NCI-H748 treated with DMSO at 0.1 percent for 48 hours (cell line): ENCODE measurements at places on chromosomes 2 and 18.
A peak's percentile ranks its signal among the peaks of the same experiment; 100 is the strongest.

DNA sequence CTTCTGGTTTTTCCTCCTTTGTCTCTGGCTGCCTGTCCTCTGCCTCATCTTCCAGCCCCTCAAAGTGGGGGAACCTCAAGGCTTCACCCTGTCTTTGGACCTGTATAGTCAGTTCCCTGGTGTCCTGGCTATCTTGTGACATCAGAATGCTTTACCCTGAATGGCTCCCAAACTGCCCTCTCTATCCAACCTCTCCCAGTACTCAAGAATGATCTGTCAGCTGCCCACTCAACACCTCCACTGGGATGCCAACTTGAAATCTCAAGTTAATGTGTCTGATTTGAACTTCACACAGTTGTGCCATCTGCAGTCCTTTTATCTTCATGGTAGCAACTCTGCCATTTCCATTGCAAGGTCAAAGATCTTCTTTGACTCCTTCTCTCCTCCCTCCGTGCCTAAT, 43.8 kb downstream of the UBE2F start:
- no peak for DNase-seq

- DNase-seq, result peak; percentile 77
Measured at GRCh38 chr18:34637094-34637801, 72.8 kb upstream of the DTNA start.

DNA sequence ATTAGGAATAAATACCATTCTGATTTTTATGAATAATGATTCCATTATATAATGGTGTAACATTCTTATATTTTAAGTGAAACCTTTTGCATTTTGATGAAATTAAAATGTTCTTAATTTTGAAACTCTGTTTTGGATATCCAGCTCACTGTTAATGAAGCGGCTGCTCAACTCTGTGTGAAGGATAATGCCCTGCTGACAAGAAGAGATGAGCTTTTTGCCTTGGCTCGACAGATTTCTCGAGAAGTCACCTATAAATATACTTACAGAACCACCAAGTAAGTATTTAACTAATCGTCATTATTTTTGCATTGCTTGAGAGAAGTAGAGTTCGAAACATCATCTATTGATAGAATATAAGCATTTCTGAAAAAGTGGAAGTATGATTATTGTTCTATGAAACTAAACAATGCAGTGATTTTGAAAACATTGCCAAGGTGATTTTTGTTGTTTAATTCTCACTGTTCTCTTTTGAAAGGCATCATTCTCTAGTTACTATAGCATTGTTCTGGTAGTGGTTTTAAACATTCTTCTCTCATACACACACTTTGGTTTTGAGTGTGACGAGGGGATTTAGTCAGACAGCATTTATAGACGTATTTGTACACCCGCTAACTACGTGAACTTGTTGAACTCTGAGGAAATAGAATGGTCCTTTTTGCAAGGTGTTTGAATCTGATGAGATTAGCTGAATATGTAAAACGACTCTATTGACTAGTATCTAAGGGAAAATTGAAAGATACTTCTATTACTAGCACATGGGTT, 21.5 kb downstream of the NAB1 start:
- DNase-seq, result no peak

DNA sequence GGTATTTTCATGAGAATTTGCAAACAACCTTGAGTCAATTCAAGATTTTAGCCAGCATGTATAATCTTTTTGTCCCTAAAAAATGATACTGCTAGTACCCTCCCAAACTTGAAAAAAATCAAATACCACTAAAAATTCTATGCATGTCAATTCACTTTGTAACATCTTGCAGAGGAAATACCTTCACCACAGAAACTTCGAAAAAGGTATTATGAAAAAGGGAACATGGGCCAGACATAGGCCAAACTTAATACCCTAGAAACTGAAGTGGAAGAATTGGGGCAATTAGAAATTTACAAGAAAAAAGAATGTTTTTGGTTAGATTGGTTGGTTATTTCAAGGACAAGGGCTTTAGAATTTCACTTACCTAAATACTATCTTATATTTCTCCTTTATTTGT, 48.5 kb downstream of the PAX3 start:
- no peak for DNase-seq

- DNase-seq, result peak; percentile 86
Measured at GRCh38 chr2:223613017-223613950, 11.1 kb upstream of the SCG2 start.

GRCh38 chr2:159562248-159562647, 54.1 kb downstream of the BAZ2B start:
- no peak for DNase-seq

GRCh38 chr2:69041214-69041613, 28.2 kb downstream of the ANTXR1 start:
- DNase-seq, result no peak

DNA sequence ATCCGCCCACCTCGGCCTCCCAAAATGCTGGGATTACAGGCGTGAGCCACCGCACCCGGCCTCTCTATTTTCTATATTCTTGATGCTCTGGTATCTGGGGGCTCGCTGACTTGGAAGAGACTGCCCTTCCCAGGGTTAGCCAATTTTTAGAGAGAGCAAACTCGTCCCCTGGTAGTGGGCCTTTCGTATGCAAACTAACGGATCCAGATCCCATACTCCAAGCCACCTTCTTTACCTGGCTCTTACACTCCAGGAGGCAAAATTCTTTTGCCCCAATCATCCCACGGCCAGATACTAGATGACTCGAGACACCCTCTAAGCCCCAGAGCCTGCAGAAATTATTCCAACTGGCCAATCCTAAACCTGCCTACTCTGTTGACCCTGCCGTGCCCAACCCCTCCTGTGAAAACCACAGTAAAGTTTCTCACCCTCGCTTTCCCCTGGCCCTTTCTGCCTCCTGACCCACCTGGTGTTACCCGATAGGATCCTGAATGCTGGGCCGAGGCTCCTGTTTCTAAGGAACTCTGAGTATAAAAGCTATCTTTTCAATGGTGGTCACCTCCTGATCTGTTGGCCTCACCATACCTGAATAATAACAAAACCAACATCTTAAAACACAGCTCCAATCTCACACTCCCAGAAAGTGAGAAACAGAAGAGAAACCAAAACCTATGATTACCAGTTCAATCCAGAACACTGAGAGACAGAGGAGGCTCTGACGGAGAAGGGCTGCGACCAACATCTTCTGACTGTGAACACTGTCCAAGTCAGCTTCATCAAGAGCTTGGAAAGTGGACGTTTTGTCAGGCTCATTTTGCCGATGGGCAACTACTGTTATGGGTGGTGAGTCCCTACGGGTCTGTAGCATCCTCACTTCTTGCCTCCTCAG, 57.6 kb upstream of the ZNF532 start:
- DNase-seq, result no peak

- no peak for DNase-seq
Measured at GRCh38 chr2:133158024-133158423, 410.2 kb downstream of the NCKAP5 start.

DNA sequence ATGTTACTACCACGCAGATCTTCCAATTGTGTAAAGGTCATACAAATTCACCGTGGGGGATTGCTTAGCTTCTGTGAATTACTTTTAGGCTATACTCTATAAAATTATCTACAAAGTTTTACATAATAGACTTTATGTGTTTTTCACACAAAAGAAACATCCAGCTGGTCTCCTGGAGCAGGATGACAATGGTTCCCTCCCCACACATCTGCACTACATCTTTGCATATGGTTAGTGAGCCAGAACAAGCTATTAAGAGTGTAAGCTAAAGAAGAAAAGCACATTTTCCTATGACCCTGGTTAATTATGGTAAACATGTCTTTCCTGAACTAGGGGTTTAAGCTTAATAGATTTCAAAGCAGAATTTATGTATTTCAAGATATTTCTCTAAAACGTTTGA, 295.1 kb downstream of the ASXL3 start:
- DNase-seq, result peak; percentile 53

DNA sequence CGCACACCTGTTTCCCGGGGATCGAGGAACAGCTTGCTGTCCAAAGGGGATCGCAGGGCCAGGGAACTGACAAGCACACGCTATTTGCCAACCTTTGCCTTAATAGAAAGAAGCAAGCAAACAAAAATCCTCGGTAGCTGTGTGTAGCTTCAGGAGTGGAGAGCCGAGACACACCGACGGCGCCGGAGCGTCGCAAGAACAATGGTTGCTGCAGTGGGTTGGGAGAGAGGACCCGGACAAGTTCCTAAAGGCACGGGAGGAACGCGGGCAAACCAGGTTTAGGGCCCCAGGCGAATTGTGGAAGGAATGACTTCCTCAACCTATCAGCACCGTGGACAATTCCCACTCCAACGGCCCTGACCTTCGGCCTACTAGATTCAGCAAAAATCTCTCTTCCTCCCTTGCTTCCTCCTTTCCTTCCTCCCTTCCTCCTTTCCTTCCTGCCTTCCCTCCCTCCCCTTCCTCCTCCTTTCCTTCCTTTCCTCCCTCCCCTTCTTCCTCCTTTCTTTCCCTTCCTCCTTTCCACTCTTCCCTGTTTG, 4.9 kb upstream of the NEUROD1 start:
- DNase-seq, result peak; percentile 35

DNA sequence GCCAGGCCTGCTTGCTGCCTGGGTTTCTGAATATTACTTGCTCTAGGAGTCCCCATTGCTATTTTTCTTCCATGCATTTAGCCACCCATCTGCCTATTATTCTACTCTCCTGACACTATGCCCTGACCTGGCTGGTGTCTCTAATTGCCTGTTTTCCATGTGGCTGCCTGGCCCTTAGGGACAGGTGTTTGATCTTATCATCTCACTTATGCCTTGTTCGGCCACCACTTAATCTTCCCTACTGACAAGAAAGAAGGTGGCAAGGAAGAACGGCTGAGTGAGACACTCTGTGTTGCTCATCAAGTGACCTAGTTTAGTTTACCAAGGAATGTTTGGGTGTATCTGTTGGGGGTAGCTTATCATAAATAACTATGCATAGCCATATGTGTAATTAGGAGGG, 50.4 kb upstream of the RAPH1 start:
- no peak for DNase-seq

- no peak for DNase-seq
Measured at GRCh38 chr2:1489486-1489885, 76.2 kb downstream of the TPO start.

DNA sequence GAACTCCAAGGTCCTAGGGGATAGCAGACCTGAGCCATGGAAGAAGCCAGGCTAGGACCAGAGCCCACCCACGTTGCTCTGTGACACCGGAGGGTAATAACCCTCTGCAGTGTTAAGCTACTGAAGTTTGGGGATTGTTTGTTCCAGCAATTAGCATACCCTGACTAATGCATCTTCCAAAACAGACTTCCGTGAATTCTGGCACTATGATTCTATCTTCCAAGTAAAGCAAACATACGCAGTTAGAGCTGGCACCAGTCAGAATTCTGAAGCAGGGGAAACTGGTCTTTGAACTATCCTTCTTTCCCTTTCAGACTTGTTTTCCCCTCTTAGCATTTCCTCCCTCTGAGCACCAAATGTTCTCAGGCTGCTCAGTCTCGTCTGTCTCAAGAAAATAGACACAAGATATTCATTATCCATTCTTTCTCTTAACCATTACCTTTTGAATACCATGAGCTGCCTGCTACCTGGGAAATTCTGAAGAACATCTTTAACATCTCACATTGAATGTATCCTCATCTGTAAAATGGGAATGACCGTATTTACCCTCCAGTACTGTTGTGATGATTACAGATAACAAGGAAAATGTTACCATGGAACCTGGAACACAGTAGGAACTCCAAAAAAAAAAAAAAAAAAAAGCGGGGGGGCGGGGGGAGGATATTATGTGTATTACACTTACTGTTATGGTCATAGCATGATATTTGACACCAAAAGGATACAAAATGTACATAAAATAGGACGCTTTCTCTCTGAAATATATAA, 108.2 kb downstream of the TCF4 start:
- no peak for DNase-seq

DNA sequence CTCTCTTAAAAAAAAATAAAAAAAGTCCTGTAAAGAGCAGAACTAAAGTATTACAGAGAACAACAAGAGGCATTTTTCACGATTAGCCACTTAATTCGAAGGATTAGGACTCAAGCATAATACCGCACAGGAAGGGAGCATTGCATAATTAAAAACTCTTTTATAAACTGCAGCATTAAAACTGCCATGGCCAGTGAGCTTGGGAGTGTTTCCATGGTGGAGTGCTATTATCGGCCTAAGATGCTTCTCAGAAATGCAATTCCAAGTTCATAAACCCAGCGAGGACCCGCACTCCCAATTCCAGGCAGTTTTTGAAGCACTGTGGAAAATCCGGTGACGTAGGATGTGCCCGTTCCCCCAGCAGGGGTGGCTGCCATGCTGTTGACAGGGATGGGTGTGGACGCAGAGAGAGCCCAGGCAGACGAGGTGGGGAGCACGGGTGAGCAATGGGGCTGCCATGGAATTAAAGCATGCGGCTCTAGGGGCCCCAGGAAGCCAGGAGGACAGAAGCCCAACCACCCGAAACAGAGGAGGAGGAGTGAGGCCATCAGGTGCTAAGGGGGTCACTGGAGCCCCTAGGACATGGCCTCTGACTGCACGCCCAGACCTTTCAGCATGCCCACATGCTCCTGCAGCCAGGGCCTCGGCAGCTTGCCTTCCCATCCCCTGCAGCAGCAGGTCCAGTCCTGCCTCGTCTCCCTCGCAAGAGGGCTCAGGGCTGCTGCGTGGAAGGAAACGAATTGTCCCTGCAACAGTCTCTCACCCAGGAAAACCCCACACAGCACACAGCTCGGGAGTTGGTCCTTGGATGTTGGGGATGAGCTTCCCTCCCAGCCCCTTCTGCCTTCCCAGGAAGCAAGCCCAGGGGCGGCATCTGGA, 233.4 kb downstream of the NDUFA10 start:
- no peak for DNase-seq

- no peak for DNase-seq
Measured at GRCh38 chr18:44986933-44987332, 306.2 kb downstream of the SETBP1 start.

DNA sequence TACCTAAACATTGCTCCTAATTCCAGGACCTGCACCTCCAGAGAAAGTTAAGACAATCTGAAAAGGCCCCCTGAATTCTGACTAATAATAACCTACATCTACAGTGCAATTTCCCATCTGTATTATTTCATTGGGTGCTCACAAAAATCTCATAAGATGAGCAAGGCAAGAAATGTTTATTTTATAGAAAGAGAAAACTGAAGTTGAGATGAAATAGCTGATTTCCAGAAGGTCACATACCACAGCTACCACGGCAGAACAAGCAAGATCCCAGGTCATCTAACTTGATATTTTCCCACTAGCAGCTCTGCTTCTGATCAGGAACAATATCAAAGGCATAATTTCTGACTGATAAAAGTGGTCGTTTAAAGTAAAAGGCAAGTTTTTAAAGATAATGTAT, 105.8 kb upstream of the COL5A2 start:
- DNase-seq, result no peak

DNA sequence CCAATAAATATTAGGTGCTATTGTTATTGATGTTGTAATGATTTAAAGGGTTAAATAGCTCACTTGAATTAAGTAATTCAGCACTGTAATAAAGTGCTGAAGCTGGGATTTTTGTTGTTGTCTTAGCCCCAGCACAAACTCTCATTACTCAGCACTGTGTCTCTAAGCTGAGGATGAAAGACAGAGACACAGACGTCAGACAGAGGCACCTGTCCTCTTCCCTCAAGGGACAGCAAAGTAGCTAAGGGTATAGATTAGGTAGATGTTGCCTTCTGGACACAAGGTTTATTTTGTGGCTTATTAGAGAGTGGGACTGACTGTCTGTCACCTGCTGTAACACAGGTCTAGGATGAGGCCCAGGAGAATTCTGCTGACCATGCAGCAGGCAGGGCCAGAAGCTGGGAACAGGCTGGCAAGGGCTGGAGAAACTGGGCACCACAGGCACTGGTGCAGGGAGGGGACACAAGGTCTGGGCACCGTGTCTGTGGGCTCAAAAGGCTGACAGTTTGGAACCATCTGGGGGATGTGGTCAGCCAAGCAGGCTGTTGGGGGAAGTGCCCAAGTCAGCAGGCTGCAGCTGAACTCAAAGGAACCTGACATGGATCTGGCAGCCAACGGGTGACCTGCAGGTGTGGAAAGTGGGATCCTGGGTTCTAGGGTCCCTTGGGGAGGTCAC, 20.0 kb upstream of the PTPN4 start:
- no peak for DNase-seq
